T-helper 17 cell (primary cell): ENCODE measurements at places on chromosomes 3 and 15.

- no peak overlapping the region for H3K4me3 ChIP-seq
- peaks cover 7% of the 10 kb centered on the region for H3K27me3 ChIP-seq
- H3K36me3 ChIP-seq, result no peaks in the 10 kb centered on the region
- DNase-seq, result no peak
These were observed 317.1 kb upstream of the TGFBR2 start for GRCh38 chr3:30289324-30289723.

DNA sequence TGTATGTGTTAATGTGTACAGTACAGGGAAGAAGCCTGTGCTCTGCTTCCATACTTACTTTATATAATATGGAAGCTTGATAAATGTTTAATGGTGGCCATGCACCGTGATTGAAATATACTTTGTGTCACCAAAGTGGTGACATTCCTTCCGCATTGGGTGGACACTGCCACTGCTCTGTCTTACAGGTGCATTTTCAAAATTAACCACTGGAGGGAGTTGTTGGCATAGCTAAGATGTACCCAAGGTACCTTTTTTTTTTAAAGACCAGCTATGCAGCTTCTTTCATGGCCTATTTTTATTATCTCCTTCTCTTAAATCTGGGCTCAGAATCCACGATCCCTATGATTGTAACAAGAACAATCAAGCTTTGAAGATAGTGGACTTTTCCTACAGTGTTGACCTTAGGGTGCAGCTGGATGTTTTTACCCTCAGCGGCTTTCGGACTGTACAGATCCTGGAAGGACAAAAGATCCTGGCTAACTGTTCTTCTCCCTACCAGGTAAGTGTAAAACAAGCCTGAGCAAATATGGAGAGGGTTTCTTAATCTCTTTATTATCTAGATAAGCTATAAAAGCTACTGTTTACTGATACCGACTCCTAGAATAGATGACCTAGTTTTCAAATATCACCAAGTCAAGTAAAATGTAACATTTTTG lies 21.6 kb upstream of the PAK6 start:
- no peak overlapping the region for H3K4me3 ChIP-seq
- no peak for DNase-seq
- peak overlapping the region; percentile 37 for H3K27ac ChIP-seq
- H3K27me3 ChIP-seq, result no peaks in the 10 kb centered on the region
- H3K36me3 ChIP-seq, result no peaks in the 10 kb centered on the region

GRCh38 chr3:17683542-17684207 lies 58.8 kb downstream of the TBC1D5 start:
- H3K4me1 ChIP-seq, result peaks cover 11% of the 10 kb centered on the region
- no peak overlapping the region for H3K4me3 ChIP-seq
- no peak for DNase-seq
- no peaks in the 10 kb centered on the region for H3K27me3 ChIP-seq

DNA sequence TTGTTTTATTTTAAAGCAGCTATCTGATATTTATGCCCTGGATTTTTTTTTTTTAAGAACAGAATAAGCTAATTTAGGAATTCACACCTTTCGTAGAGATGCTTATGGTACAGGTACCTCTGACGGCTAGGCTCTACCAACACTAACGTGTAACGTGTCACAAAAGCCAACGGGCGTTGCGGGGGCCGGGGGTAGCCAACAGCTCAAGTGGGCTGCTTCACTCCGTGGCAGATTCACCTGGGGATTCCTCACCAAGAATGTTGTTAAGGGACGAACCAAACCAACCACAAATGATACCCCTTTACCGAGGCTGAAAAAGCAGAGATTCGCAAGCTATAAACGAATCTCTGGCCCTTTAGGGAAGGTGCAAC lies 1.0 kb downstream of the TMCC1 start:
- peak overlapping the region; percentile 90 for H3K27ac ChIP-seq
- peaks cover 43% of the 10 kb centered on the region for H3K4me1 ChIP-seq
- DNase-seq, result no peak
- H3K27me3 ChIP-seq, result no peaks in the 10 kb centered on the region
- peaks cover 4% of the 10 kb centered on the region for H3K36me3 ChIP-seq

DNA sequence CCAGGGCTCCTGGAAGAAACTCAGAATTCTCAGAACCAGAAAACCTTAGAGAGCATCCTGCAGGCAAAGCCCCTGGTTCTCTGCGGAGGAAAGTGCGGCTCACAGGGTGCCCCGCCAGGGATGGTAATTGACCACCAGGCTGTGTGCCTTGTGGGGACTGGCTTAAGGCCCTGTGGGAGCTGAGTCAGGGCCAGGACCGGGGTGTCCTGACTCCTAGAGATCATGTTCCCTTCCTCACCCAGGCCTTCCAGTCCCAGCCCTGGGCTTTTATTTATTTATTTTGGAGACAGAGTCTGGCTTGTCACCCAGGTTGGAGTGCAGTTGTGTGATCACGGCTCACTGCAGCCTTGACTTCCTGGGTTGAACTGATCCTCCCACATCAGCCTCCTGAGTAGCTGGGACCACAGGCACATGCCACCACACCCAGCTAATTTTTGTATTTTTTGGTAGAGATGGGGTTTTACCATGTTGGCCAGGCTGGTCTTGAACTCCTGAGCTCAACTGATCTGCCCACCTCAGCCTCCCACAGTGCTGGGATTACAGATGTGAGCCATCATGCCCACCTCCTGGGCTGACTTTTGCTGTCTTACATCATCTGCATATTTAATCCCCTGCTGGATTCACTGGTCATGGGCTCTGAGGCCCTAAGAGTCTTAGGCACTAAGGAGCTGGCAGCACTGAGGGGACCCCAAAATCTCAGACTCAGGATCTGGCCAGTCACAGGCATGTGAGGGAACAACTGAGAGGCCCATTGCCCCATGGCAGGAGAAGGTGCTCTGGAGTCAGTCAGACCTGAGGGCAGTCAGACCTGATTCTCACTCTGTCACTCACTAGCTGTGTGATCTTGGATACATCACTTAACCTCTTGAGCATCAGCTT lies 20.4 kb upstream of the LAMP3 start:
- peaks cover 15% of the 10 kb centered on the region for H3K27me3 ChIP-seq
- H3K27ac ChIP-seq, result no peak overlapping the region
- DNase-seq, result no peak
- H3K4me1 ChIP-seq, result peaks cover 12% of the 10 kb centered on the region

DNA sequence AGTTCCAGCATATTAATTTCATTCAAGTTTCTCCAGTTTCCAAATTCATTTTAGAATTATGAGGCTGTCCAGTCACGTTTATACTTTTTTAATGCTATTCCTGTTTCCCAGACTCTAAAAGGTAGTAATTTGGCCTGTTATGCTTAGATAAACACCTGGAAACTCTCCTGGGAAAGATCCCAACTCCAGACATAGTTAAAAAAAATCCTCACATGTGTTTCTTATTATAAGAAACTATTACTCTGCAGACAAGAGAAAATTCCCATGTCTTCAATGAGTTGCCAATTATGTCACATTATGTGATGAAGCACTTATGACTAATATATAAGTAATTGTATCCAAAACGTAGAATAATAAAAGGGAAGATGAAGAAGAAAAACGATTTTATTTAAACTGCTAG lies 137.1 kb upstream of the TMC3 start:
- peaks cover 56% of the 10 kb centered on the region for H3K27me3 ChIP-seq
- no peak overlapping the region for H3K27ac ChIP-seq
- peaks cover 2% of the 10 kb centered on the region for H3K36me3 ChIP-seq
- DNase-seq, result no peak
- no peak overlapping the region for H3K4me3 ChIP-seq

- H3K27ac ChIP-seq, result no peak overlapping the region
- peaks cover 4% of the 10 kb centered on the region for H3K27me3 ChIP-seq
- no peak for DNase-seq
- no peaks in the 10 kb centered on the region for H3K36me3 ChIP-seq
These were observed 6.5 kb upstream of the CRYBG3 start for GRCh38 chr3:97815149-97815917.

DNA sequence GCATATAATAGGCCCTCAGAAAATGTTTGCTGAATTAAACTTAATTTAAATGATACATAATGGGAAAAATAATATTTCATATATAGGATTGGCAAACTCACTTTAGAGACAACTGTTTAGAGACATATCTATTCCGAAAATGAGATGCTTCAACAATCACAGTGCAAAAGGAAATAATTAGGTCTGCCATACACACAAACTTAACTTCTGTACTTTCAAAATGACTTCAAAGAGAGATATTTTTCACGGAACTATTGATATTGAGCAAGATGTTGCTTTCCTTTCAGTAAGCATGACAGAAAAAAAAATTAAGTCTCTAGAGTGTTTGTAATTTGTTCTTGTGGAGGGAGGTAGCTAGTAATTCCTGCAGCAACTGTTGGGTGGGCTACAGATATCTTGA lies 769.5 kb downstream of the TUSC7 start:
- no peaks in the 10 kb centered on the region for H3K4me1 ChIP-seq
- H3K4me3 ChIP-seq, result no peak overlapping the region
- no peaks in the 10 kb centered on the region for H3K36me3 ChIP-seq
- H3K27ac ChIP-seq, result no peak overlapping the region

DNA sequence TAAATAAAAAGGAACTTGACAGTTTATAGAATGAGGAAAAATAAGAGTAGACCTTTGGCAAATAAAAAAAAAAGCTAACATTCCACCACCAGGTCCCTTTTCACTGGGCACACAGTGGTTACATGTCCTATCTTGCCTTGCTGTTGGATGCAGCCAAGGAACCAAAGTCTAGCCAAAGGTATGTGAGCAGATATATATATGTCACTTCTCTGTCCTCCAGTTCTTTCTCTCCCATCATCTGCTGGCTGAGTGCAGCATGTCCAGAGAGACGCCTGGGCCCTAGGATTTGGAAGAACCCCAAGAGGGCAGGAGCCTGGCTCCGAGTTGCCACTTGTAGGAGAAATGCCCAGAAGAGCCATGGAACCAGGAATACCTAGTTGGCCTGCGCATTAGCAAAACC lies 104.7 kb downstream of the SERPINI1 start:
- DNase-seq, result no peak
- H3K4me3 ChIP-seq, result no peak overlapping the region
- H3K27me3 ChIP-seq, result peaks cover 12% of the 10 kb centered on the region

DNA sequence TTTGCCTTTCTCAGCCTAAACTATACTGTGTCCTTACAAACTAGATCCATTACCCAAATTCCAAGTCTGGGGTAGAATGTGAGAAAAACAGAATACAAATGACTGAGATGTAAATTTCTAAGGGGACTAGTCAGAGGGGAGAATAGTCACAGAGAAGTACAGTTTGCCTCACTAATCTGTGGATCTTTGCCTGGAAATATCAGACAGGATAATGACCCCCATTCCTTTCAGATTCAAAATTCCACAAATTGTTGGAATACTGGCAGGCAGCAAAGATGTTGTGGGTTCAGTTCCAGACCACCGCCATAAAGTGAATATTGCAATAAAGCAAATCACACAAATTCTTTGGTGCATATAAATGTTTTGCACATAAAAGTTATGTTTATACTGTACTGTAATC lies 762.8 kb upstream of the NR2F2 start:
- H3K4me3 ChIP-seq, result no peak overlapping the region
- no peak for DNase-seq
- H3K27me3 ChIP-seq, result no peaks in the 10 kb centered on the region
- no peaks in the 10 kb centered on the region for H3K36me3 ChIP-seq
- H3K27ac ChIP-seq, result no peak overlapping the region
- no peaks in the 10 kb centered on the region for H3K4me1 ChIP-seq

DNA sequence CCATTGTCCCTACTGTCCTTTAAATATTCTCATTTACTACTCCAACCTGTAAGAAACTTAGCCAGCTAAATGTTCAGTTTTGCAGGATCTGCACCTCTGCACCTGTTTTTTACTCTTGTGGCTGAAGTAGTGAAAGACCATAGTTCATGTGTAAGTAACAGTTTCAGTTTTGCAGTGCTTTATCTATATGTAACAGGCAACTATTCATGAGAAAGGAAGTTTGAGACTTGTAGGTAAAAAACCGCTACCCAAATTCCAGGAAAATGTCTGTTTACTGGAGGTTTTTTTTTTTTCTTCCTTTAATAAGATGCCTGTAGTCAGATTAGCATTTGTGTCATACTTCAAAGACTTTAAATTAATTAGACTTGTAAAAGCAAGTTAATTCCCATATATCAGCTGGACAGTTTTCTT lies 25.4 kb upstream of the MBNL1 start:
- H3K27ac ChIP-seq, result peak overlapping the region; percentile 98
- no peaks in the 10 kb centered on the region for H3K27me3 ChIP-seq
- H3K4me3 ChIP-seq, result peak overlapping the region; percentile 95
- DNase-seq, result no peak

DNA sequence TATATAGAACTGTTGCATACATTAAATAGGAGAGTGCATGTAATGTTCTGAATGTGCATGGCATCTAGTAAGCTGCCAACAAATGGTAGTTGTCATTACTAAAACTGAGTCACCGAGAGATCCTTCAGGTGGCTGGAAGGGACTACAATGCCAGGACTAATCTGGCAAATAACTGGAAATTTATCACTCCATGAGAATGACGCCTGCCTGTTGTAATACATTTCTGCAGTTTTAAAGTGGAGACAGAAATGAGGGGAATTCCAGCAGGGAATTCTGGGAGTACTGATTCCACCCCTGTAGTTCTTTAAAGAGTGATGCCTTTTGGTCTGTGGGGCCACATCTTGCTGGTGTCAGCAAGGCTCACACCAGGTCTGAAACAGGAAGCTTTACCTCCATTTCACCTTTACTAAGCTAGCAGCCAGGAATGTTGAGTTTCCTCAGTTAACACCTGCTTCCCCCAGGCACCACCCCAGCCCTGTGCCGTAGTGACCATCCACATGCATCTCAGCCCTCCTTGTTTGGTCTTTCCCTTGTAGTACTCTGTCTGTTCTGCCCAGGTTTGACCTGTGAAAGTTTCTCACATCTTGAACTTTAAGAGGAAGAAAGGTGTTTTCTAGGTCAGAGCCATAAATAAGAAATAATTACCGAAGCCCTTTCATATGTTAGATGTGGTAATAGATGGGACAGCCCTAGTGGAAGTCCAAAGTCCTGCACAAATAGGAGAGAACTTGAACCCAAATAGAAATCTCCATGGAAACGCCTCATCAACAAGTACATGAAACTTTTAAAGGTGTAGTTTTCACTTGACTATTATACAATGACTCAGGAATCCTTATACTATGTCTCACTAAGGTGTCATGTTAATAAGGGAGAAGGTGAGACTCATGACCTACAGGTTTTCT lies 56.7 kb upstream of the LMOD3 start:
- H3K36me3 ChIP-seq, result peaks cover 6% of the 10 kb centered on the region
- DNase-seq, result no peak
- peak overlapping the region; percentile 56 for H3K27ac ChIP-seq
- no peak overlapping the region for H3K4me3 ChIP-seq
- no peaks in the 10 kb centered on the region for H3K27me3 ChIP-seq
- H3K4me1 ChIP-seq, result peaks cover 13% of the 10 kb centered on the region
